ENCODE measurements at places on chromosomes 4 and X.

DNA sequence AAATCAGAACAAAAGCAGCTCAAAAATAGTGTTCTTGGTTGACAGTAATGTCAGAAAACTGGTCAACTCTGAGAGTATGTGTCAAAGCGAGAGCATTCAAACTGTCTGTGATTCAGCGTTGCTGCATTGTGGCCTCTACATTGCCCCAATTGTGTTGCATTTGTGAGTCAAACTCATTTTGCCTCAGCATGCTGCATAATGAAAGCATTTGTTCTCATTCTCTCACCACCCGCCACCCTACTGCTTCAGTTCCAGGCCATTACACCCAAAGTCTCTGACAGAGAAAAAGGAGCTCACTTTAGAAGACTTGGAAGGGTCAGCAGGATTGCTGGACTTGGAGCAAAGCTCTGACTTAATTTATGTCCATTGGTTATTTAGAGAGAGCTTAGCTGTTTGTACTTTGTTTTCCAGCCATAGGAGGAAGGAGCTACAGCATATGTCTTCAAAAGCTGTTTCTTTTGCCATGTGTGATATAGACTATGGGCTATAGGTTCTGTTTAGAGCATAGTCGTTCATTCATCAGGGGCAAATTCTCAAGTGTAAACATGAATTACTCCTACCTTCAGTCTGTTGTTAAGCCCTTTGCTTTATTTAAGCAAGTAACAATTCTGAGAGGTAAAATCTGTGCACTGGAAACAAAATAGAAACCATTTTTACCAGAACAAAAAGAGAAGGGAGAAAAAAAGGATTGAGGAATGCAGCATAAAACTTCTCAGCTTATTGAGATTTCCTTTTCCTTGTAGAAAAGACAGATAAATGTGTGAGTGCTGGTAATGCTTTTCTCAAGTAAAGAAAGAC, 153.4 kb upstream of the ANK2 start:
- no peak for DNase-seq

DNA sequence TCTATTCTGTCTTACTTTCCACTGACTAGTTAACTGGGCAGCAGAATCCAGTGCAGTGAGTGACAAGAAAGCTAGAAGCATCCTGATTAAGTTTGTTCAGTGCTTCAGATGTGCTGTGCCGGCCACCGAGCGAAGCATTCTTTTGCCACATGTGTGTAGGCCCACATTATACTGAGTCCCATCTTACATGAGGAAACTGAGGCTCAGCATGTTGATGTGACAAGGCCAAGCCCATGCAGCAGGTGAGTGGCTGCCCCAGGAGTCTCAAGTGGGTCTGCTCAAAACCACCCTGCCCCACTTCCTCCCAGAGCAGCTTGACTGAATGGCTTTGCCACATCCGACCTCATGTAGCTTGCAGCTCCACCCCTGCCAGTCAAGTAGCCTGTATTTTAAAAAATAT, 50.5 kb downstream of the RHOH start:
- no peak for DNase-seq

GRCh38 chr4:11116940-11117339, 311.8 kb downstream of the HS3ST1 start:
- no peak for DNase-seq

- DNase-seq, result no peak
These were observed 47.3 kb downstream of the PJA1 start for GRCh38 chrX:69117876-69118526.

GRCh38 chrX:18290200-18290599, 64.3 kb downstream of the SCML2 start:
- DNase-seq, result no peak

GRCh38 chr4:143482840-143483239, 30.7 kb upstream of the SMARCA5 start:
- peak; percentile 13 for DNase-seq

- DNase-seq, result no peak
These were observed 12.8 kb downstream of the AFF1 start for GRCh38 chr4:86947501-86948120.

DNA sequence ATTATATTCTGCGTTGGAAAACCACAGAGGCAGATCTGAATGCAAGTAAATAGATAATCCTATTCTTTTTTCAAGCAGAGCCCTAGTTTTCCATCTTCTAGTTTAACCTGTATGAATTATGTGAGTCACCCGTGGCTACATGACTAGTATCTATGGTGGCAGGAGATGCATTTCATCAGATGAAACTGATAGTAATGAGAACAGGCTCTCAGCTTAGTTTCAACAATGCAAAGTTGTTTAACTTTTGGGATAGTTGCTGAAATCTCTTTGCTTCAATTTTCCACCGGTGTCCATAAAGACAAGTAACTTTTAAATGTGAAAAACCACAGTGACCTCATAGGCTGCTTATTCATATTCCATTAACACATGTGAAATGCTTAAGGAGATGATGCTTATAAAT, 1317.4 kb upstream of the TENM3 start:
- no peak for DNase-seq

GRCh38 chr4:86493460-86493859, 100.7 kb upstream of the PTPN13 start:
- no peak for DNase-seq

Measured in NCI-H1105 (cell line).